Right hindlimb (tissue), 1 donor: ENCODE measurements at places on chromosomes 3 and 15.
A peak's percentile ranks its signal among the peaks of the same experiment; 100 is the strongest.

DNA sequence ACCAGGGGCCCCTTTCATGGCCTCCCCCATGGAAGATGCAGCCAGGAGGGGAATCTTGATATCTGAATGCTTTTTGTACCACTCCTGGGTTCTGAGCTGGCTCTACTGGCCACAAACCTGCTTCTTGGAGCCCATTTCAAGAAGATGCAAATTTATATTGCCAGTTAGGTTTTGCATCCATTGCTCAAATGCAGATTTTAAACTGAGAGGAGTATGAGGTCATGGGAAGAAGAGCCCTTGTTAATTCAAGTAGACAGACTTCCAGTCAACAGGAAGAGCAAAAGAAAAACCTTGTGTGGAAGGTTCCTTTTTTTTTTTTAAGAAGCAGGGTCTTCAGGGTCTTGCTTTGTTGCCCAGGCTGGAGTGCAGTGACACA is 133.5 kb downstream of the PDZRN3 start:
- DNase-seq = no peak

DNA sequence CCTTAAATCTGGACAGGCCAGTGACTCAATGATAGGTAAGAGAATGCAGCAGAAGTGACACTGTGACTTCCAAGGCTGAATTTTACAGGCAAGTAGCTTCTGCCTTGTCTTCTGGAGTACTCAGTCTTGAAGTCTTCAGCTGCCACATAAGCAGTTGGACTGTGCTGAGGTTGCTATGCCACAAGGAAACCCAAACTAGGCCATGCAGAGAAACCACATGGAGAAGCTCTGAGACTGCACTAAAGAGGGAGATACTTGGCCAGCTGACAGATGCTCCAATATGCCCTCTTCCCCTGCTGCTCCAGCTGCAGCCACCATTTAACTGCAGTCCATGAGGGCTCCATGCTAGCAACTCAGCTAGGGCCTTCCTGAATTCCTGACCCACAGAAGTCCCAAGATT is 119.4 kb upstream of the GADL1 start:
- DNase-seq = no peak

DNA sequence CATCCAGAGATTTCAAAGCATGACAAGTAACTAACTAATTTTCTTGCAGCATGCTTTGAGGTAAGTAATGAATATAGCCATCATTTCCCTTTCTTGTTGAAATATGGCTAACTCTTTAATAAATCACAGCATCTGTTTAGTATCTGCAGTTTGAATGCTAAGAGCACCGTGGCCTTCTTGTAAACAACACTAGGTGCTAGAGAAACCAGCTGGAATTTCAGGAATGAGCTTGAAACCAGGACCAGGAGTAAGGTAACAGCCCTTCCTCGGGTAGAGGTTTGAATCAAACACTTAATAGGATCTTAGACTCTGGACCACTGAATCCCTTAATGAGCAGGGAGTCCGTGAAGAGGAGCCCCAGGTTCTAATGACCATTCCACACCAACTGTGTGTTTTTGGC is 13.6 kb downstream of the CALML4 start:
- no peak for DNase-seq

- DNase-seq = no peak
Observed at GRCh38 chr3:28901018-28901417, 379.9 kb upstream of the RBMS3 start.

GRCh38 chr15:29689287-29689986 is 132.8 kb downstream of the TJP1 start:
- no peak for DNase-seq

GRCh38 chr3:59313365-59313764 is 263.5 kb upstream of the CFAP20DC start:
- DNase-seq = no peak

GRCh38 chr3:100006570-100007271 is 107.6 kb downstream of the FILIP1L start:
- no peak for DNase-seq

DNA sequence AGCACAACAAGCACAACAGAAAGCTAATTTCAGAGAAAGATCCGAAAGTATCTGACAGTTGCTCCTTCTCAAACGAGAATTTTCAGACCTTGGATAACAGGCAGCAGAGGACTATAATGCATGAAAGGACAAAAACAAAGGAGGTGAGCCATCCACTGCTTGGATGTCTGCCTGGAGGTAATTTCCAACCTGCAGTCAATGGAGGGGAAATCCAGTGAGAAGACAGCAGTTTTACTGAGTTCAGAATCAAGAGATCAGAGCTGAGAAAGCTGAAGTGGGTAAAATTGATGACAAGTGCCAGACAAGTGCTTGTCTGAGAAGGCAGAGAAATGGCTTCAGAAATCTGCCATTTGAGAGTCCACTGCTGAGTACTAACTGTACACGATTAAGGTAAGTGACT is 22.1 kb downstream of the UBE3A start:
- no peak for DNase-seq

GRCh38 chr3:71045917-71046282 is 537.6 kb downstream of the FOXP1 start:
- DNase-seq = no peak

DNA sequence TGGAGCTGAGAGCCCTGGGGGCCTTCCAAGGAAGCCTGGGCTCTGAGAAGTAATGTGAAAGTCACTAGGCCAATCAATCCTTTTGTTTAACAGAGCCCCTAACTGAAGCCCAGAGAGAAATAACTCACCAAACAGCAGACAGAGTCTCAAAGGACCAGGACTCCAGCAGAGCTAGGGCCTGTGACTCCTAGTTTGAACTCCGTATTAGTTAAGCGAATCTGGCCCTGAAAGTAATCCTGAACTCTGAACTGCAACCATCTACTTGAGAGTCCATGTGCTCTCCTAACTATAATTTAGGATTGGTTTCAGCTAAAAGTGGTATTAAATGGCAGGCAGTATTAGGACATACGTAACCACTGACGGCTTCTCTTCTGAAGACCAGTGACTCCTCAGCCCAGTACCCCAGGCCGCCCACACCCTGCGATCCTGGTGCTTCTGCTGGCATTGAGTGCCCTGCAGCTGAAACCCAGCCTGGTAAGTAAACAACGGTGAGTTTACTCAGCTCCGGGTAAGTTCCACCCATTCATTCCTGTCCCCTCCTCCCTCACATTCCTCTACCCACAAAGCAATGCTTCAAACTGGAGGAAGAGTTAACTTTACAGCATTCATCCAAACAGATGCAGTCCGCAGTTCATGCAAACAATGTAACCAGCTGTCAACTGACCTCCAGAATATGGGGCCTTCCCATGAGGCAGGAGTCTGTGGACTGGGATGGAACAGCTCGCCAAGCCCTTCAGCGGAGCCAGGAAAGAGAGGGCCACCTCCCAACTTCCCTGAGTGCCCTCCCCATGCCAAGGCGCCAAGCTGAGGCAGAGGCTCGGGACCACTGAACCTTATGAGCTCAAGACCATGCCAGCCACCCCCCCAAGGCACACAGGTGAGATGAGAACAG is 7.3 kb downstream of the MYO5C start:
- DNase-seq = no peak

GRCh38 chr3:51371943-51372557 is 13.0 kb upstream of the MANF start:
- DNase-seq = peak; percentile 57

DNA sequence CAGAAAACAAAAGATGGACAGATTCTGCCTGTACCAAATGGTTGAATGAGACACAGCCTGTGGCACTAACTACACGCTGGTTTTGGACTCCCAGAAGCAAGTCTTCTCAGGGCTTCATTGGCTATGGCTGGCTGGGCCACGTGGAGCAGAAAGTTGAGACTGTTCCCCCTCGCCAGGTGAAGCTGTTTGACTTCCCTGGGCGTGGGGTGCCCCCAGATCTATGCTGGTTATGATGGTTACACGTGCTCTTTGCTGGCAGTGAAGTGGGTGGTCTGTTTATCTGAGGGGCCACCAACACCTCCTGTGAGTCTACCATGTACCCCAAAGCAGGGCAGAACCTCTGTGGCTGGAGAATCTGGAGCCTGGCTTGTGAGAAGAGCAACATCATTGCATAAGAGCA is 60.3 kb upstream of the EPHA6 start:
- no peak for DNase-seq

GRCh38 chr3:53846134-53846850 is at the start of the genes CHDH and IL17RB:
Gene CHDH (minus strand): TSS chr3:53846419. CDS start chr3:53824008, 22,411 bp downstream.
Gene IL17RB (plus strand): TSS chr3:53846568. CDS start chr3:53846589, 21 bp downstream.
- peak; percentile 69 for DNase-seq

- DNase-seq = no peak
Observed at GRCh38 chr3:112579232-112579631, 17.4 kb downstream of the SLC35A5 start.

- no peak for DNase-seq
Observed at GRCh38 chr15:81914333-81914732, 131.5 kb downstream of the MEX3B start.

GRCh38 chr3:22971497-22971896 is 231.6 kb upstream of the UBE2E2 start:
- no peak for DNase-seq

DNA sequence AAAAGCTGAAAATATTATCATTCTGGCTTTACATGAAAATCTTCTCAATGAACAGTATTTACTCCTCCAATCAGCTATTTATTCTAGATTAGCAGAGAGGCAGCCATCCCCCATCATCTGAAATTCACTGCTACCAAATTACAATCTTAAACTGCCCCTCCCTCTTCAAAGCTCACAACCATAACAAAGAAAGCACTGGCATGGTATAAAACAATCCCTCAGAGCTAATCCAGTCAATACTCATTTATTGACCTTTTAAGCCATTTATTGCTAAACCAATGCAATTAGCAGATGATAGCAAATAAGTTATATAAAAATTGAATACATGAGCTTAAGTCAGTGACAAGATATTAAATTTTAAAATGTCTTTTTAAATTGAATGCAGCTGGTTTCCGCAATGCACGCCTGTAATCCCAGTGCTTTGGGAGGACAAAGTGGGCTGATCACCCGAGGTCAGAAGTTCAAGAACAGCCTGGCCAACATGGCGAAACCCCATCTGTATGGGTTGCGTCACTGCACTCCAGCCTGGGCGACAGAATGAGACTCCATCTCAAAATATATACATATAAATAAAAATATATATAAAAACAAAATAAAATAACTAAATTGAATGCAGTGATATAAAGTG is 12.1 kb downstream of the SLC4A7 start:
- peak; percentile 31 for DNase-seq

GRCh38 chr3:38563886-38564270 is 67.7 kb downstream of the EXOG start:
- no peak for DNase-seq

DNA sequence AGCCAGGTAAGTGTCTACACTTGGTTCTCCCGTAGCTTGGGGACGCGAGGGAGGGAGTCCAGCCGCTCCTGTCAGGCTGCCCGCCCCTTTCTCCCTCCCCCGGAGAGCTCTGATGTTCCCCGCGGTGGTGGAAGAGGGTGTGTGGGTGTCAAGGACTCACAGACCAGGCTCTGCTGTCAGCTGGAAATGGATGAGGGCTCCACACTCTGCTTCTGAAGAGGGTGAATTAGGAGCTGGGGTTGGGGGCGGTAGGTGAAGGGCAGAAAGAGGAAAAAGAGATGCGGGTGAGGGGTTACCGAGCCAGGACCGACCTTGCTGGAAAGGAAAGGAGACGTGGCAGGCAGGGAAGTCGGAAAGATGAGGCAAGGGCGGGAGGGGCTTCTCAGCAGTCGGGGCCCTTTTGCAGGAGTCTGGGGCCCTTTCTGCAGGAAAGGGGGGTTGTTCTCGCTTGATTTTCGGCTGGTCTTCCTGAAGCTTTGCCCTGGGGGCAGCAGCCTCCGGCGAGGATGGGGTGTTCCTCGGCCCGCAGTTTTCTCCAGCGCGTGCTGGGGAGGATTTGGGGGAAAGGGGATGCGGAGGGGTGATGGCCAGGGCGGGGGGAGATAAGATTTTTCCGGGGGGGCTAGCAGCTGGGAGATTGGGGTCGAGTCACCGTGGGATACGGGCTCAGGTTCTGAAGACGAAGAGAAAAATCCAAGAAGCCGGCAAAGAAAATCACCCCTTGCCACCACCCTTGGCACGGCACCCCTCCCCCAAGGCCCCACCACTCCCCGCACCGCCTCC is 602 bp upstream of the BAHD1 start:
- peak; percentile 54 for DNase-seq

DNA sequence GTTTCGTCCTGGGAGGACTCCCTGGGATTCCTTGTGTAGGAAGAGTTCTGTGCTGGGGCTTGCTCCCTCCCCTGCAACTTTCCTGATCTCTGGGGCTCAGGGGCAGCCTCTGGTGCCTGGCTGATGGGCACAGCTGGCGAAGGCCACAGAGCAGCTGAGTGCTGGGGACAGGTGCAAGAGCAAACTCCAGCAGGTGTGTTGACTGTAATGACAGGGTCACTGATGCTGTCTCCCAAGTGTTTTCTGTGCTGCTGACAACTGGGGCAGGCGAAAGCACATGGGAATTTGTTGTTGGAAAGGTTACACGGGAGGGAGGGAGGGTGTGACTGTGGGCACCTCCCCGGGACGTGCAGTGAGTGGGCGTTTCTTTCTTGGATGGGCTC is 21.6 kb downstream of the CPN2 start:
- DNase-seq = peak; percentile 68

DNA sequence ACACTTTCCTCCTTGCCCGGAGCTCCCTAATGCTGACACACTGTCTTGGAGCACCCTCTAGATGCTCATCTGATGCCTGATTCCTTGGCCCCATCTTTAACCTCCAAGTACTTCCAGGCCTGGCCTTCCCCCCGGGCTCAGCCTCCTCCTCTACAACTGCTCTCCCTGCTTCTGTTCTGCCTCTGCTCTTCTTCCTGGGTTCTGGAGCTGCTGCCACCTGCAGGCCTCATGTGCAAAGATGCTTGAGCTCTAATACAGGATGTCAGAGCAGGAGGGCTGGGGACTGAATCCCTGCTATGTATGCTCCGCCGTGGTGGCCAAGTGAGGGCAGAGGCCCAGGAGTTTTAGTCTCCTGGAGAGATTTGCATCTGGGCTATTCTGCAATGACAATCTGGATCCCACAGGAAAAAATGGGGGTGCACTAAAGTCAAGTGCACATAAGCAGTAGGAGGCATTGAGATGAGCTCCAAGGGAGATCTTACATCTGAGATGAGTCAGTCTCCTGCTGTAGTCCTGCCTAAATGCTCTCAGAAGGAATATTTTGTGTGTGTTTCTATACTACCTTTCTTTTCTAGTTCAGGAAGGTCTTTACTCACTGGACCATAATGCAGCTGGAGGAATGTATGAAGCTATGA is 296.3 kb downstream of the UACA start:
- peak; percentile 72 for DNase-seq

DNA sequence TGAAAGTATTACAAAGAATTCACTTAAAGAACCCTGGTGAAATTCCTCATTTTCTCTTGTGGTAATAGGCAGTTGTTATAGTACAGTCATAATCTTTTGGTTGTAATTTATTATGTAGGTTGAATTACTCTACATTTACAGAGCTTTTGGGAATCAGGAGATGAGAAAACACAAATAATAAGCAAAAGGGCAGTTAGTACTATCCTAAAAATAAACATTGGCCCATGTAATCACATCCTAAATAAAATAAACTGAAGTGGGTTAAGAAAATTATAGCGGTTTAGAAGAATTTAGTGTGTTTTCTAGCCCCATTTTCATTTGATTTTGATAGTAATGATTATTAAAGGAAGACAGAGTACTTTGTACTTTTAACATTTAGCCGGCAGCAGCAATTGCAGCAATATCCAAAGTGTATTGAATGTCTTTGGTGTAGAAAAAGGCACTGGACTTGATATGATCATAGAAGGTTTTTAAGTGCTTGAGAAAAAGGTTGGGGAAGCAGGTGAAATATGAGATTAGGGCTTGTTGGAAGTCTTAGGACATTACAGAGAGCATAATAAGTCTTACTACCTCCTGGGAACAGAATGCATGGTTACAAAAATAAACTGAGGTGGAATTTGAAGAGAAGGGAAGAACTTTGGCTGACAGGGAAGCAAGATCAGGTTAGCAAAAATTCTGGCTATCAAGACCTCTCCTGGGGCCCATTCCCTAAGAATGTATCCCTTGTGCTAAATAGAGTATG is 79.9 kb downstream of the MBNL1 start:
- no peak for DNase-seq
